DND-41 (cell line): ENCODE measurements at places on chromosomes 13 and 19.

- no peak for DNase-seq
These were observed 10.0 kb upstream of the VWA8 start for GRCh38 chr13:41970918-41971317.

DNA sequence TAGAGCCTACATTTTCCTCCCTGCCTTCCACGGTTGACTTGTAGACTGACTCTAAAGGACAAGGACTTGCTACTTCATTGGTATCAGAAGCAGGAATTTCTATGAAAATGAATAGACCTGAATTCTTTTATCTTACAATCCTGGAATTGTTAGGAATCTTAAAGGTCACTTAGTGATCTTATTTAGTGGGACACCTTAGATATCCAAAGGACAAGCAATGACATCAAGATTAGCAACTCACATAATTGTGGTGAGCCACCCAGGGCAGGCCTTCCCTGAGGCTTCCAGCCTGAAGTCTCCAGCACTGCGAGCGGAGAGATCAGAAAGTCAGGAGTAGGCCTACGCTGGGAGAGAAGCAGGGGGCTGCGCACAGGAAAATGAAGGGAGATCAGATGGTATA is 37.8 kb downstream of the KLF5 start:
- no peak for DNase-seq

DNA sequence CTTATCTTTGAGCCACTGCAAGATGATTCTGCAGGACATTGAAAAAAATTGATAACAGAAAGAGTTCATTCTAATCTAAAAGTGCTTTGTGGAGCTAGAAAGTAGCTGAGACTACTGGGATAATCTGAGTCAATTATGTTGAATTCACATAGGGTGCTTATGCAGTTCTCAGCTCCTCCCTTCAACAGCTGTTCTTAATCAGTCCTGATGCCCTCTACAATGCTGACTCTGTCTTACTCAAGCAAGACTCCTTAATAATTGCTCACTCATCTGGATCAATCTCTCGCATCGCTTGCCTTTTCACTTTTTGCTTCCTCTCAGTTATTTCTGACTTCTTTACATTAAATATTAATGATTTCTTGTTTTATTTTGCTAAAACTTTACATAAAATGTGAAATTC is 182.1 kb downstream of the PCDH17 start:
- DNase-seq, result no peak

DNA sequence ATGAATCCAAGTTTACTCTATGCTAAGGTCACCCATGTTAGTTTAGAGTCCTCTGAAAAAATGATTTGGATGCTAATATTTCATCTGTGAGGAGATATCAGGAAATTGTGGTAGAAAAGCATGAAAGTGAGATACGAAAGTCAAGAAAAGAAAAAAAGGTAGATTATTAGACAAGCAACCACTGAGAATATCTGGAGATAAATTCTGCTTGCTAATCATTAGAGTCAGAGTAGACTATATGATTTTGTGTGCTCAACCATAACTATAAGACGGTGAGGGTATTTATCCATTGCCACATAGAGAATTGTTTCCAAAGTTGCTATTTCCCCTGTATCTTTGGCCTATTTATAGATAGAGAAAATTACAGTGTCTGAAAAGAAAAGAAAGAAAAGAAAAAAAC is 706.7 kb downstream of the SLITRK5 start:
- no peak for DNase-seq

GRCh38 chr19:48553676-48554384 is 1.9 kb downstream of the SULT2B1 start:
- no peak for DNase-seq

GRCh38 chr19:44795398-44795987 is 13.4 kb upstream of the BCAM start:
- DNase-seq, result no peak

- DNase-seq, result no peak
These were observed 25.2 kb downstream of the COLGALT1 start for GRCh38 chr19:17580470-17581144.

DNA sequence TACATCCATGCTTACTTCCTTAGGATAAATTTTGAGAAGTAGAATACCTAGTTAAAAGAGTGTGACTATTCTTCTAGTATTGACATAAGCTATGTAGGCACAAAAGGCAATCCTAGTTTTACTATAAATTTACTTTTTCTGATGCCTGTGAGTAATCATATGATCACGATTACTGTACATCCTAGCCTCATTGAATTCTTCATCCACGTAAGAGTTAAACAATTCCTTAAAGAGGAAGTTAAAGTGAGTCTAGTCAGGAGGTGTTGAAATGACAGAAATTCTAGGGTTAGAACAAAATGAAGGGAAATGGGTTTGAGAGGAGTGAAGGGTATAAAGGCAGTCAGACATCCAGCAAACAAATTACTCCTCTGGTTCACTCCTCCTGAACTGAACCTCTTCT is at the start of gene ACOD1:
ACOD1 (plus strand) TSS at position 363 of the 400 bp plus-strand sequence. CDS start 48 bp downstream, outside the sequence.
- DNase-seq, result no peak

DNA sequence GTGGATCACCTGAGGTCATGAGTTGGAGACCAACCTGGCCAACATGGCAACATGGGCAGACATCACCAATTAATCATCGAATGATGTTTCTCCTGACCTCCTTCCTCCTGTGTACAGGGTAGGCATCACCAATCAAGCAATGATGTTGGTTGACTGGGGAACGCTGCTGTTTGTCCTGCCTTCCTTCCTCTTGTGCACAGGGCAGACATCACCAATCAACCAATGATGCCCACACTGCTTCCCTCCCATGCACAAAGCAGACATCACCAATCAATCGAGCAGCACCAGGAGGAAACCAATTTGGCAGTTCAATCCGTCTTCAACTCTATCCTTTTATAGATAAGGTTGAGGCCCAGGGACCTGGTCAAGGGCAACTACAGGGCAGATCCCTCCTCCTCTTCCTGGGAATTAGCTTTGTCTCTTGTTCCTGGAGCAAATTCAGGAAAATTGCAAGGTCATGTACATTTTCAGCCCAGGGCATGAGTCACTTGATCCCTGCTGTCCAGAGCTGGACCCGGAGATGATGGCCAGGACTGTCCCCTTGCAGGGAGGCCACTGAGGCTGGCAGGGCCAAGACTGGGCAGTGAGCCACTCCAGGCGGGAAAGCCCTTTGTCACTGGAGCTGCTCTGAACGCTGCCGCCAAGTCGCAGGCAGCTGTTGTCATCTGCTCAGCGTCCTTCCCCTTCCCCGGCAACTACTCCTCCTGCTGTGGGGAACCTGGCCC is 5.3 kb upstream of the CSNK1G2 start:
- peak; percentile 39 for DNase-seq

DNA sequence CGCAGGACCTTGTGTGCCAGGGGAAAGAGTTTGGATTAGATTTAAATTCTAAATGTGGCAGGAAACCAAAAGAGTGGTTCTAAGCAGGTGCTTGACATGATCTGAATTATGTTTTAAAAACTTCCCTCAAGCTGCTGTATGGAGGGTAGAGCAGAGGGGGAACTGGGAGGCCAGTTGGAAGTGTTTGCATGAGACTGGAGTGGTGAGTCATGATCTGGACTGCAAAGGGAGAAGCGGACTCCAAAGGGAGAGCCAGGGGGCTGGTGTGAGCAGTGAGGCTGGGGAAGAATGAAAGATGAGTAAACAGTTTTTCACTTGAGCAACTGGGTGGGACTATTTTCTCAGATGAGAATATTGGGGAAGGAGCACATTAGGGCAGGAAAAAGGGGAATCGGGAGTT is 206.1 kb downstream of the DNAJC15 start:
- DNase-seq, result no peak

GRCh38 chr19:5507065-5507909 is 52.1 kb downstream of the ZNRF4 start:
- DNase-seq, result no peak

GRCh38 chr19:13083008-13083404 is 19.7 kb downstream of the LYL1 start:
- no peak for DNase-seq

GRCh38 chr13:40876020-40876738 is 86.8 kb downstream of the SLC25A15 start:
- no peak for DNase-seq

GRCh38 chr13:94232956-94233355 is 246.5 kb downstream of the DCT start:
- DNase-seq, result no peak

GRCh38 chr13:73922493-73923393 is 211.5 kb downstream of the KLF12 start:
- no peak for DNase-seq

DNA sequence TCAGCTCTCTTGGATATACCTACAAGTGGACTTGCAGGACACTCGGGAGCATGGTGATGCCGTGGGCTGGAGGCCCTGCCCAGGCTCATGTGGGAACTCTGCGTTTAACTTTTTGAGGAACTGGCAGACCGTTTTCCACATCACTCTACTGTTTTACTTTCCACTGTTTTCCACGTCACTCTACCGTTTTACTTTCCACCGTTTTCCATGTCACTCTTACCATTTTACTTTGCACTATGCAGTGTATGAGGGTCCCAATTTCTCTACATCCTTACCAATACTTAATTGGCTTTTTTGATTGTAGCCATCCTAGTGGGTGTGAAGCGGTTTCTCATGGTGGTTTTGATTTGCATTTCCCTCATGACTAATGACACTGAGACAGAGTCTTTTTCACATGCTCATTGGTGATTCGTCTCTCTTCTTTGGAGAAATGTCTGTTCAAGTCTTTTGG is 40.5 kb downstream of the GATAD2A start:
- DNase-seq, result no peak
